ENCODE measurements at places on chromosomes 1 and 21.

DNA sequence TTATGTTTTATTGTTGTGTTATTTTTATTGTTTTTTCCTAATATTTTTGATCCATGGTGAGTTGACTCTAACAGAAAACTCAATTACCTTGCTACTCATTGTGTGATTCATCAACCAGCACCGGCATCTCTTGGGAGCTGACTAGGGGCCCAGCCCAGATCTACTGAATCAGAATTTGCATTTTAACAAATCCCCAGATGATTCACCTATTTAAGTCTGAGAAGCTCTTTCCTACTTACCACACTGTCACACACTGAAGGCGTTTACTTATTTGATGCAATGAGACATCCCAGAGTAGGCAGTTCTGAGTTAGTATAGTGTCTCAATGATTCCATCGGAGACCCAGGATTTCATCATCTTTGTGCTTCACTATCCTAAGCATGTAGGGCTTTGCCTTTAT lies 416.6 kb downstream of the RWDD3 start:
- DNase-seq, result no peak

GRCh38 chr1:28259934-28260802 lies 850 bp downstream of the SESN2 start:
- no peak for DNase-seq

DNA sequence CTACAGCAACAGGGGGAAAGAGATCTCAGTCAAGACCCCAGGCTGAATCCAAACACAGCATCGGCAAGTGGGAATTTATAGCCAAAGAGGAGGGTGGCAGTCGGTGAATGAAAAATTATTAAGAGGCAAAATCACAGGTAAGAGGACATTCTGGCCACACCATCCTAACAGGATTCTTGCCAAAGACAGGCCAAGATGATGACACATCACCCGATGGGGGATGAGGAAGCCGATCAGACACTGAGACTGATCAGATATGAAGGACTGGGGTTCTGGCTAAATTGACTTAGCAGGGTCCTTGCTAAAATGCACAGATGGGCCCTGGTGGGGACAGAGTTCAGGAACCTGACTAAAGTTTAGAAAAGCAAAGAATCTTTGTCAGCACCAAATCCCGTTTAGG lies 402.2 kb downstream of the SMYD3 start:
- no peak for DNase-seq

GRCh38 chr1:154863315-154864174 lies 6.5 kb downstream of the KCNN3 start:
- peak; percentile 41 for DNase-seq

DNA sequence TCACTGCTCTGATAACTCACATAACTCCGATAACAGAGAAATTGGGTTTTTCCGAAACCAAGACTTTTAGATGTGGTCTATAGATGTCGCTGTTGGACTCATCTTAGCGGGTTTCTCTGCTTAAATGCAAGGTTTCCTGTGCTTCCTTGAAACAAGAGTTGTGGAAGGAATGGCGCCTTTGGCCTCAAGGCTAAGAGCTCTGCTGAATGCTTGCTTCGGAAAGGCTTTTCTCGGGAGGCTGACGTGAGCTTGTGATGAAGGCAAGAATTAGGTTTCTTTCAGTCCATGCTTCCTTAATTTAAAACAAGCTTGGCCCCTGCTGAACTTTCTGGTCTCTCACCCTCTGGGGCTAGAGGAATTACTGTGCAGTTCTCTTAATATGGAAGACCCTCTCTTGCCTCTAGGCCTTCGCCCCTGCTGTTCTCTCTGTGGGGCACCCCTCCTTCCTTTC lies 113.5 kb downstream of the MAP3K21 start:
- DNase-seq, result peak; percentile 38

- DNase-seq, result no peak
Observed at GRCh38 chr1:247357781-247358211, 26.1 kb upstream of the ZNF496 start.

- no peak for DNase-seq
Observed at GRCh38 chr1:39933956-39934941, 20.7 kb upstream of the MFSD2A start.

DNA sequence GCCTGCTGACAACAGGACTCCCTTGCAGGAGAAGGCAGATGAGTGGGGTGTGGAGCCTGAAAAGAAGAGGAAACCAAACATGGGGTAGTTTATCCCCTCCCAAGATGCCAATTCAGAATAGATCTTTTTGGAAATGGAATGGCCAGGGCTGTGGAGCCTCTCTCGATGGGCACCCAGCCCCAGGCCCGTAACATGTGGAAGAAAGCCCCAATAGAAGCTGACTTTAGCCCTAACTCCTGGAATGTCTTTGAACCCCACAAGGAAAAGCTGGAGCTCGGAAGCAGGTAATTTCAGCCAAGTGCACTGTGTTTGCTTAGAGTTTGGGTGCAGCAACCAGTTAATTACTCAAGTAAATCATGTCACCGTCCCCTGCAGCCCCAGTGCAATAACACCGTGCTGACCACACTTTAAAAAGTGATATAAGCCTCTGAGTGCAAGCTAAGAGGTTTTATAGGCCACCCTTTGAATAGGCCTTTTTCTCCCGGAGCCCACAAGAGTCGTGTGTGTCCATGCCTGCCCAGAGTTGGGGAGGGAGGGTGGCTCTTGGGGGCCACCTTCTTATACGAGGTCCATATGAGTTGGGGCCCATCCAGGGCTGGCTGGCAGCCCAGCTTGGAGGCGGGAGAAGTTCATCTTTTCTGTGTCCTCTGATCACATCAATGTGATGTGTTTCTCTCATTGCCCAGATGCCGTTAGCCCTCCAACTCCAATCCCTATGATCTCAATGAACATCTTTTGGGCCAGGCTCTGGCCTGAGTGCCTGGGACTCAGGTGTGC lies 153.2 kb downstream of the TRABD2B start:
- DNase-seq, result no peak

- DNase-seq, result no peak
Observed at GRCh38 chr1:48224791-48225190, 2.3 kb downstream of the SLC5A9 start.

GRCh38 chr1:18144916-18145647 lies 37.5 kb downstream of the IGSF21 start:
- DNase-seq, result no peak

- DNase-seq, result no peak
Observed at GRCh38 chr1:111221633-111222291, 5.8 kb upstream of the CHI3L2 start.

DNA sequence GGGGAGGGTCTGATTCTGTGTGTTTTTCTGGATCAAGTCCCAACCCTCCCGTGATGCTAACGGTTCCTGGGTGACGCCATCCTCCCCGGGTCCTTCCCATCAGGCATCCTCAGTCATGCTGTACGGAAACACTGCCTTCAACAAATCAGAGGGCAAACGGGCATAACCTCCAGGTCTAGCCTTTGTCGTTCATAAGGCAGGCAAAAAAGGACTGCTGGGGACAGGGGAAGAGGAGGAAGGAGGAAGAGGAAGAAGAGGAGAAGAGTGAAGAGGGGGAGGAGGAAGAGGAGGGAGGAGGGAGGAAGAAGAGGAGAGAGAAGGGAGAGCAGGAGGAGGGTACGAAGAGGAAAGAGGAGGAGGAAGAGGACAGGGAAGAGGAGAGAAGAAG lies 84.4 kb downstream of the ITPKB start:
- no peak for DNase-seq

- DNase-seq, result no peak
Observed at GRCh38 chr1:70405780-70406416, 5.2 kb upstream of the CTH start.

DNA sequence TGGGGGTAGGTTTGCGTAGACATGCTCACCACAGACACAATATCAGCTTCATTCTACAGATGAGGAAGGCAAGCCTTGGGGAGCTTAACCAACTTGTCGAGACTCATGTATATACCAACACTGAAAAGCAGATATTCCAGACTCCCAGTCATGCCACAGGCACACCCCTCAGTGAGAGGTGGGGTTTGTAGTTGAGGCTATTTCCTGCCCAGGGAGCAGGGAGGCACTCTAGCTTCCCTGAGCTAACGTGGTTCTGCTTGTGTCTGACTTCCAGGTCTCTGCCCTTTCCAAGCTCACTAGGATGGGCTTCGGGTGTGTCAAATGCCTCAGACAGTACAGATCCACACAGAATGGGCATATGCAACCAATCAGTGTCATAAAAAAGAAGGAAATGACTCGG lies 122.3 kb upstream of the RUNX1 start:
- DNase-seq, result no peak

DNA sequence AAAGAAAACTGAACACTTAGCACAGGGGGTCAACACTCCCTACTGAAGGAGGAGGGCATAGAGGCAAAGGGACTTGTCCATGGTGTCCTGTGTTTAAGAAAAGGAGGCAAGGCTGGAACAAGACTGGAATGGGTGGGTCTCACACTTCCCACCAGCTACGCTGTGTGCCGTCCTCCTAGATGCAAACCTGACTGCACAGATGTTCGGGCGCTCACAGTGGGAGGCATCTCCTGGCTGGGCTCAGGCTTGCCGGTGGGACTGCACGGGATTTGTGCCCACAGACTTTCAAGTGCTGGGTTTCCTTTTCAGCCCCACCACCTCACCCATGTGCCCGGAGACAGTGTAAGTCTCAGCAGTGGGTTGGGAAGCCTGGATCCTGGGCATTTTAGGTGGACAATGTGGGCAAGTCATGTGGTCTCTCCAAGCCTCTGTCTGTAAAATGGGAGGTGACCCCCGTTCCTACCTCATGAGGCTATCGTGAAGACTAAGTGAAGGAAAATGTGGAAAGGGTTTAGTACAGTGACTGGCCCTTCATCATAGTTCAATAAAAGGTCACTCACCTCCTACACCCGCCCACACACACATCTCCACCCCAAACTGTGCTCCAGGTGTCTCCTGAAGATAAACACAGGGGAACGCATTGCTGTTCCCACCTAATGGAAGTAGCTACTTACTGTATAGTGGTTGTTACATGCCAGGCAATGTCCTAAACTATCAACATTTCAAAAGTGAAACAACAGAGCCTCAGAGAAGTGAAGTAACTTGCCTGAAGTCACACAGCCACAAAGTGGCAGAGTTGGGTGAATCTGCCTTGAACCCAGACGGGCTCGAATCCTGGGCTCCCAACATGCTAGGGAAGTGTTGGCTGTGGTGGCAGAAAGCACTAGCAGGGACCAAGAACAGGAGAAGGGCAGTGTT lies 36.0 kb downstream of the ATP1A1 start:
- no peak for DNase-seq

DNA sequence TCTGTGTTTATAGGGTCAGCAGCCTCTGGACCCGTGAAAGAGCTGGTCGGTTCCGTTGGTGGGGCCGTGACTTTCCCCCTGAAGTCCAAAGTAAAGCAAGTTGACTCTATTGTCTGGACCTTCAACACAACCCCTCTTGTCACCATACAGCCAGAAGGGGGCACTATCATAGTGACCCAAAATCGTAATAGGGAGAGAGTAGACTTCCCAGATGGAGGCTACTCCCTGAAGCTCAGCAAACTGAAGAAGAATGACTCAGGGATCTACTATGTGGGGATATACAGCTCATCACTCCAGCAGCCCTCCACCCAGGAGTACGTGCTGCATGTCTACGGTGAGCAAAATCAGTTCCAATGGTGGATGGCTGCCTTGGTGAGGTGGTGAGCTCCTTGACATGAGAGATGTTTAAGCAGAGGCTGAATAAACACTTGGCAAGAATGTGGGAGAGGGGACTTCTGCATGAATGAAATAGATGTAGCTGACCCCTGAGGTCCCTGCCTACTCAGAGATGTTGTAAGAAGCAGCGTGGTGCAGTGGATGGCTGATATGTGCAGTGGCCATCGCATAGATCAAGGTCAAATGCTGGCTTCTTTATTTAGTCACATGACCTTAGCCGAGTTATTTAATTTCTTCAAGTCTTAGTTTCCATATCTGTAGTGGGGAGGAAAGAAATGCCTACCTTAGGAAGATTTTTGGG lies 9.3 kb downstream of the SLAMF7 start:
- DNase-seq, result no peak

DNA sequence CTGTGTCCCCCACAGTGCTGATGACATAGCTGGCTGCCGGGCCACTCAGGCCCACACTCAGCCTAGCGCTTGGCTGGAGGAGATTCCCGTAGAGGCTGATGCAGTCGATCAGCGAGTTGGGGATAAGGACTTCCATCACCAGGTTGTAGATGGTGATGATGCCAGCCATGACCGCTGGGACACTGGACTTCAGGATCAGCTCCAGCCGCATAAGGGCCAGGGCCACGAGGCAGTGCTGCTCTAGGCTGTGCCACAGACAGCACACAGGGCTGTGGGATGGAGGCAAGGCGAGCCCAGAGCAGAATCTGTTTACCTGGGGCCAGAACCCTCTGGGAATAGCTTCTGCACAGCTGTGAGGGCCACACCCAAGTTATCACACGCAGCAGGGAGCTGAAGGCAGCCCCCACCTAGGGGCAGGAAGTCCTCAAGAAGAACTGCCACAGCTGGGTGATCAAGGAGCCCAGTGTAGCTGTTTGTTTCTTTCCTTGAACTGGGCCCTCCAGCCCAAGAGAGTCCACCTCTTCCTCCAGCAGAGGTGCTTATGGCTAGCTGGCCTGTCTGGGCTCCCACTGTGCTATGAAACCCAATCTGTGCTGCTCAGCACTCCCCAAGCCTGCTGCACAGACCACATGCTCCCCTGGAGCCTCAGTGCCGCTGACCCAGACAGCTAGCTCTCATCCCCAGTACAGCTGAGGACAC lies 6.2 kb downstream of the SLC2A1 start:
- no peak for DNase-seq

- DNase-seq, result no peak
Observed at GRCh38 chr1:171221665-171222591, 26.4 kb upstream of the FMO1 start.

DNA sequence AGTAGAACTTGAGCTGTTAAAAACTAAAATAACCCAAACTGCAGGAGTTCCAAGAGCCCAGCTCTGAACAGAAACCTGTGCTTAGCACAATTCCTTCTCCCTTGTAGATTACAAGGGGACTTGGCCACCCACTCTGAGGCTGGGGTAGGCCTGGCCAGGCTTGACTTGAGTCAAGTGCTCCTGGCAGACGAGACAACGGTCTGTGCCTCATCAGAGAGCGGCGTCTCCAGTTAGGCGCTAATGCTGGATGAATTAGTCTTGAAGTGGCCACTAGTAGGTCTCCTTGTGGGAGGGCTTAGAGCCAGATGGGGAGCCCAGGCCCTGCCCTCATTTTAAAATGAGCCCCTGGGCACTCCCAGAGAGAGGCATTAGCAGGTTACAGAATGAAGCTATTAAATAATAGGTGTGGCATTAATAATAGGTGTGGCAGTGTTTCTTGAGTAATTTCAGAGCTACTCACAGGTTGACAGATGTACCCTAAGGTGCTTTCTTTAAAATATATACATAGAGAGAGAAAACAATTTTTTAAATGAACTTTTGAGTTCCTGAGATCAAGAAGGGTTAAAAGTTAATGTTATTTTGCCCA lies 1.1 kb downstream of the EEIG2 start:
- DNase-seq, result no peak

DNA sequence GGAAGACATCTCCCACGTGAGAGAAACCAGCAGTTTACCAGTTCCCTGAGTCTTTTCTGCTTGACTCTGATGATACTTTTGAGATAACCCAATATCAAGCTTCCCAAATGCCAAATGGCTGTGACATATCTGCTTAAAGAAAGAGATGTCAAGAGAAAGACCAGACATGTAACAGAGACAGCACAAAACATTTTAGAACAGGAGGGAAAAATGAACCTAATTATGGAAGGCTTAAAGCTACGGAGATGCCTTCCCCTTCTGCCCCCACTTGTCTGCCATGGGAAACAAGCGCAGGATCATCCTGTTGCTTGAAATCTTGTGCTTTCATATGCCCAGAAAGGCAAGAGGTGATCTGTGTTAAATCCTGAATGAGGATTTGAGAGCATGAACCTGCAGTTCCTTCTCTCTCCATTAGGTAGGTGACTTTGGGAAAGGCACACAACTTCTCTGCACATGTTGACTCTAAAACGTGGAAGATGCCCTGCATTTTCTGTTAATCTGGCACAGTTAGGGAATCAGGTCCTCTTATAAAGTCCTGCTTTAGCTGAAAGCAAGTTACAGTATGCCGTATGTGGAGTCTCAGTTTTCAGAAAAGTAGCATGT lies 46.7 kb upstream of the MTR start:
- no peak for DNase-seq

All from Panc1 (cell line).